Hepatocyte (in vitro differentiated cells): ENCODE measurements at places on chromosomes 2 and 18. TPM values are rescaled to one million over a fixed set of nuclear protein-coding genes. Genes with fewer than 3 reads are reported as not detected.

The RAB31 gene
- 21.0 and 26.0 TPM in 2 replicates for total RNA-seq

- DNase-seq: no peak
These were observed 118.3 kb upstream of the DSEL start for GRCh38 chr18:67634631-67635338.

The PIAS2 gene
- total RNA-seq: 25.1 and 30.7 TPM in 2 replicates

DNA sequence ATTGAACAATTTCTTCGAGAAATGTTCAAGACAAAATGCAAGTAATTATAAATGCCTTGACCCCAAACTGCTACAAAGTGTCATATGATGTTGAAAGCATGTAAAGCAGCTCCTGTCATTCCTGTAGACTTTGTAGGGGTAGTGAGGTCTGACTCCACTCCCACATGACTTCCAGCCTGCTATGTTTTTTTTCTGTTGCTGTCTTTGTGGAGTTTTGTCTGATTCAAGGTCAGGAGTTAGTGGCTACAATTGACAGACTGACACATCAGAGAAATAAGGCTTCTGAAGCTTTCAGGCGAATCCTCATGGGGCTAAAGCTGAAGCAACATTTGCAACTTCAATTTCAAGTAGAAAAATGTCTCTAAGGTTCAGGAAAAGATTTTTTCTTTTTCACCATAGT is 63.9 kb upstream of the CCDC195 start:
- DNase-seq: no peak

The GPR155 gene
- total RNA-seq: 20.5 and 26.1 TPM in 2 replicates

- peak; percentile 89 for DNase-seq
These were observed 208.0 kb upstream of the FBXO11 start for GRCh38 chr2:48114256-48114655.

DNA sequence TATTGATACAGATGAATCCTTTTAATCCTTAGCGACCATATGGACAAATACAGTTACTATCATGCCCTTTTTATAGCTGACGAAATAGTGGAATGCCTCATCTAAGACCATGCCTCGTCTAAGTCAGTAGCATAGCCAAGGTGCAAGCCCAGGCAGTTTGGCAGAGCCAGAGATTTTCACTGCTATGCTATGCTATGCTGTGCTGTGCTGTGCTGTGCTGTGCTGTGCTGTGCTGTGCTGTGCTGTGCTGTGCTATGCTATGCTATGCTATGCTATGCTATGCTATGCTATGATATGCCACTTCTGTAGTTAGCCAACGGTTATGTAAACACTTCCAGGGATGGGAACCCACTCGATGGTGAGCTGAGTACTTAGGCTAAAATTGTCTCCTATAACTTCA is 91.6 kb upstream of the MAP4K3 start:
- no peak for DNase-seq

GRCh38 chr2:177478029-177478428 is 85.5 kb downstream of the AGPS start:
- DNase-seq: no peak

The ELOA2 gene
- total RNA-seq: not detected in 2 replicates

The UGT1A4 gene
- not detected in 2 replicates for total RNA-seq

The CD207 gene
- not detected in 2 replicates for total RNA-seq

- peak; percentile 9 for DNase-seq
These were observed 253.8 kb upstream of the LYPD1 start for GRCh38 chr2:132923787-132924186.

The SLC38A11 gene
- 5.1 and 8.4 TPM in 2 replicates for total RNA-seq

GRCh38 chr18:76686737-76687231 is 135.6 kb upstream of the ZNF236 start:
- peak; percentile 75 for DNase-seq

DNA sequence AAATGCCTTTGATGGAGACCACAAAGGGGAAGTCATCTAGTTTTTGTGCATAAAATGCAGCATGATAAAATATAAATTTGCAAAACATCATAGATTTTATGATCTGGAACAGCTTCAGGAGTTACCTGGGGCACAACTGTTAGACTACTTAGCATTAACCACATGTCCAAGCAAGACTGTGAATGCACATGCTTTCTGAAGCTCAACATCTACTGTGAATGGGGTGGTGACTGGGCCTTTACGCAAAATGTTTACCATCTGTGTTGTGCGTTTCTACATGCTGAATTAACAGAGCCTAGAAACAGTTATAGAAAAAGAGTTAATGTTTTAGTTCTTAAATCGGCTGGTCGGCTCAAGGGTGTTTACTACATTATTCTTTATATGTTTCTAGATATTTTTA is 45.5 kb downstream of the KCTD1 start:
- DNase-seq: no peak

GRCh38 chr18:74356959-74357358 is 41.3 kb downstream of the C18orf63 start:
- DNase-seq: no peak

The ANKRD29 gene
- 12.1 and 17.4 TPM in 2 replicates for total RNA-seq

The CYRIA gene
- total RNA-seq: 1.5 and 1.8 TPM in 2 replicates

The KIF3C gene
- 6.5 and 8.4 TPM in 2 replicates for total RNA-seq

DNA sequence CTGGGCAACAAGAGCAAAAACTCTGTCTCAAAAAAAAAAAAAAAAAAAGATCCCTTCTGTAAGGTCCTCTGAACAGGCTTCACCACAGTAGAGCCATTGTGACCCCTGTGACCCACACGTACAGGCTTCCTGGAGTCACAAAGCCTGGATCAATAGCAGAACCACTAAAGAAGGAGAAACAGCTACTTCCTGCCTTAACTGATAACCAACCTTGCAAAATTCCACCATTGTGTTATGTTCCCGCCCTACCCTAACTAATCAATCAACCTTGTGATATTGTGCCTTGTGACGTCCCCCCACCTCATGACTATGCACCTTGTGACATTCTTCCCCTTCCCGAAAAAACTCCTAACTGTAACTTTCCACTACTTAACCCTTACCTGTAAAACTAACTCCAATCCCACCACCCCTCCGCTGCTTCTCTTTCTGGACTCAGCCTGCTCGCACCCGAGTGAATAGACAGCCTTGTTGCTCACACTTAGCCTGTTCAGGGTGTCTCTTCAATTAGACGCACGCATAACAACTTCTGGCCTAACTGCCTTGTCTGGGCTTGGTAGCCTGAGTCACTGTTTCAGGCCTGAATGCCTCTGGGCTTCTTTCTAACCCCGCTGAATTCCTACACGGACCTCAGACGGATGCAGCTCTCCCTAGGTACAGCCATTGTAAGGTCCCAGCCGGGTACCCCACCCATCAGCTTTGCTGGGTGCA is 13.9 kb downstream of the SCYGR8 start:
- DNase-seq: no peak

DNA sequence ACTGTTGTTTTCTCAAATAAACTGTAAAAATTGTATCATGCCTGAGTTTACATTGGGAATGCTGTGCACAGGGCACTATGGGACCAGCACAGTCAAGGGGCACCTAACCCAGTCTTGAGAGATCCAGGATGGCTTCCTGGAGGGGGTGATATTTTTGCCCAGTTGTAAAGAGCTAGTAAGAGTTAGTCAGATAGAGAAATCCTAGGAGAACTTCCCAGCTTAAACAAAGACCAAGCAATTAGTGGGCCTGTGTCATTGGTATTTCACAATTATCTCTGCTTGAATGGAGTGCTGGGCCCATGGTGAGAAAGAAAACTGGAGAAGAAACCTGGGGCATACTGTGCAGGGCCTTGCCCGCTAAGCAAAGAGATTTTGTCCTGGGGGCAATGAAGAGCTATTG is 12.2 kb downstream of the XDH start:
- DNase-seq: no peak

GRCh38 chr18:10299643-10300042 is 154.8 kb upstream of the APCDD1 start:
- DNase-seq: no peak

DNA sequence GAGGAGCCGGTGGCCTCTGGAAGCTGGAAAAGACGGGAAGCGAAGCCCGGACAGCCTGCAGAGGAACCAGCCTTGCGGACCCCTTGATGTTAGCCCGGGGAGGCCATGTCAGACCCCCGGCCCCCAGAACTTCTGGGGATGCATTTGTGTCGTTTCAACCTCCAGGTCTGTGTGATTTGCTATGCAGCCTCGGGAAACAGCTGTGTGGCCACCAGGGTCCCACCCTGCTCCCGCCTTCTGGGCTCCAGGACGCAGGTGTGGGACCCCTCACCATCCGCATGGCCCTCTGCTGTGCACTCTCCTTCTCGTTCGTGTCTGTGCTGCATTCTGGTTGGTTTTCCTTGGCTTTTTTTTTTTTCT is 13.3 kb downstream of the NEU4 start:
- DNase-seq: no peak

The MOGAT1 gene
- not detected in 2 replicates for total RNA-seq

- no peak for DNase-seq
These were observed 6.2 kb upstream of the POU3F3 start for GRCh38 chr2:104847586-104848160.

DNA sequence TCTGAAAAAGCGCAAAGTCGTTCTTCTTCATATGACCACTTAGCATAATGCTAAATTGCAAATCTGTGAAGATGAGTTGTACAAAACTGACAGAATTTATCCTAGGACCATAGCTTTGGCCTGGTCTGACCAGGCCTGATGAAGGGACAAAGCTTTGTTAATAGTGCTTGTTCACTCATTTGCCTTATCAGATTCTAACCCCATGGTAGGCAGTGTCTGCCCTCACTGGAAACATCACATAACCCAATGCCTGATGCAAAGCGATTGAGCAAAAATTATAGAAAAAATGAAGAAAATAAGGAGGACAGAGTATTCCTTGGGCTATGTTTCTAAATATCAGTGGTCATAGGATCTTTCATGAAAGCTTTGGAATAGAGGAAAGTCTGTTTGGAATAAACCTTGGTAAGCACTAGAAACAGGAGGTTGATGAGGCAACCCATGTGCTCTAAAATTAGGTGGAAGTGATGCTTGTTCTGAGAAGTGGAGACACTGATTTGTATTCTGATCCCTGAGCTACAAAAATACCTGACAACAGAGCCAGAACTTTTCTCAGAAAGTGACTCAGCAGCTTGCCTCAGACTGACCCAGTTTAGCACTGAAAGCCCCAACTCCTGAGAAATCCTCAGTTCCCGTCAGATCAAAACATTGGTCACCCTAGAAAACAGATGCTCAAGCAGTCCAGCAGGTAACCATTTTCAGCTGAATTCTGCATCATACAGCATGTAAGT is 131.4 kb upstream of the MAPRE2 start:
- DNase-seq: no peak

The RBFA gene
- 20.7 and 29.4 TPM in 2 replicates for total RNA-seq

The LOXL3 gene
- total RNA-seq: 13.3 and 13.6 TPM in 2 replicates

The ZSWIM2 gene
- 0.07 TPM in 1 of 2 replicates, not detected in the other for total RNA-seq

DNA sequence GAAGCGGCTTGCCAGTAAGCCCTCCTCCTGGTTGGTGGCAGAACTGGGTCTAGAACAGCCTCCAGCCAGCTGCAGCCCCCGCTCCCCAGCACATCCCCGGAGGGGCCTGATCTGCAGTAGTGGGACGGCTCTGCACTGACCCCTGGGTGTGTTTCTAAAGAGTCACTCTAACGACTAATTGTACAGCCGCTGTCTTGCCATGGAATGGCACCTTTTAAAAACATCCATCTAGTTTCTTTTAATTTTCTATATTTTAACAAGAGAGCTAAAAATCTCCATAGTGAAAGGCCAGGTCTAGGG is 82.0 kb downstream of the MTCL1 start:
- DNase-seq: no peak

DNA sequence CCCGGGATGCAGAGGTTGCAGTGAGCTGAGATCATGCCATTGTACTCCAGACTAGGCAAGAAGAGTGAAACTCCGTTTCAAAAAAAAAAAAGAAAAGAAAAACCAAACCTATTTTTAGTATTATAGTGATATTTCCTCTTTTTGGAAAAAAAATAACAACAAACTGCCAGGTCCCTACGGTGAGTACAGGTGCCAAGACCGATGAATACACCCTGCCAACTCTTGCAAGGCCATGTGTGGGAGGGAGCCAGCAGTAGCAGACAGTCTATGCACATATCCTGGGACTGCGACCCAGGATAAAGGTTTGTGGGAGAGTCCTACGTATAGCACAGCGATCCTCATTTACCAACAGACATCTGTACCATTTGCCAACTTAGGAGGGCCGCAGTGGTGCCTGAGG is 69.6 kb upstream of the DNMT3A start:
- DNase-seq: no peak

The AOX1 gene
- 7.4 and 7.7 TPM in 2 replicates for total RNA-seq

DNA sequence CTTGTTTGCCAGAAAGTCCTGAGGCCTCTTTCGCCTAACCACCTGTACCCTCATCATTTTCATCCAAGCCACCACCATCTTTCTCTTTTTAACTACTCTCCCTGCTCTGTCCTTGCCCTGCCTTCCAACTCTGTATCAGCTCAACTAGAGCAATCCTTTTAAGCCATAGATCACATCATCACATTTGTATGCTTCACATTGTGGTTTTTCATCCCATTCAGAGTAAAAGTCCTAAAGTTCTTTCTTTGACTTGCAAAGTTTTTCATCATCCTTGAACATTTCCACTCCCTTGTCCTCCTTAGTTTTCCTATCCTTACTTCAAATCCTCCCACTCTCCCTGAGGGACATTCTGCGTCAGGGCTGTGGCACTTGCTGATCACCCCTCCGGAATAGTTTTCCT is 73.9 kb downstream of the SLC39A10 start:
- no peak for DNase-seq

The MARCHF4 gene
- 0.13 TPM in 1 of 2 replicates, not detected in the other for total RNA-seq

The SLC9A2 gene
- total RNA-seq: 2.1 and 2.7 TPM in 2 replicates

DNA sequence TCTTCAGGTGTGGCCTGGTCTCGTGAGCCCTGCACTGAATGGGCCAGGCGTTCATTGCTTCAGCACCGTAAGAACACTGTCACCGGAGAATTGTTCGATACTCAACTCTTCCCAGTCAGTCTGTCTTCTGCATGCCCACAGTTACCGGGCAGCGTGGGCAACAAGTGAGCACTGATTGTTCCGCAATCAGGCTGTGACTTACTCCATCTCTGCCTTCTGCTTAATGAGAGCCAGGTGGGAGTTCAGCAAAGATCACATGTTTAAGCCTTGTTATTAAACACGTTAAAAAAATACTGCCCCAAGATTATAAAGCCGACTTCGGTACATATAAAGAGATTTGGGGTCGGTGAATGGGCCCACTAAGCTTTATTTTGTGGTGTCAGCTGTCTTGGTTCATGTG is 3.7 kb downstream of the STEAP3 start:
- no peak for DNase-seq

GRCh38 chr18:22433956-22434355 is 16.2 kb upstream of the CTAGE1 start:
- DNase-seq: no peak

GRCh38 chr2:160955578-160955977 is 204.7 kb upstream of the TANK start:
- DNase-seq: no peak

DNA sequence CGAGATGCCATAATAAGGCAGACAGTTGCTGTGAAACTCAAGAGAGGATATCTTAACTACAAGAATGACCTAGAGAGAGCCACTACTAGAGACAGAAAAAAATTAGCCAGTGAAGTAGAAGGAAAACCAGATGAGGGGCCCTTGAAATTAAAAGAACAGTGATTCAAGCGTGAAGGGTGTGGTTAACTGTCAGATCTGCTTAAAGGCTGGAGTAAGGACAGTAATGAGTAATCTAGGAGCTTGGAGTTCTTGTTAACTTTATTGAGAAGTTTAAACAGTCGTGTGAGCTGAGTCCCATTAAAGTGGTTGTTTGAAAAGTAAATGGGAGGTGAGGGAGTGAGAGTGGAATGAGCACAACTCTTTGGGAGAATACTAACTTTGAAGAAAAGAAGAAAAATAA is 21.3 kb downstream of the PIGN start:
- DNase-seq: no peak

The KIF5C gene
- 3.6 and 5.4 TPM in 2 replicates for total RNA-seq
